CD14-positive monocyte (primary cell): ENCODE measurements at places on chromosomes 6 and 20.

DNA sequence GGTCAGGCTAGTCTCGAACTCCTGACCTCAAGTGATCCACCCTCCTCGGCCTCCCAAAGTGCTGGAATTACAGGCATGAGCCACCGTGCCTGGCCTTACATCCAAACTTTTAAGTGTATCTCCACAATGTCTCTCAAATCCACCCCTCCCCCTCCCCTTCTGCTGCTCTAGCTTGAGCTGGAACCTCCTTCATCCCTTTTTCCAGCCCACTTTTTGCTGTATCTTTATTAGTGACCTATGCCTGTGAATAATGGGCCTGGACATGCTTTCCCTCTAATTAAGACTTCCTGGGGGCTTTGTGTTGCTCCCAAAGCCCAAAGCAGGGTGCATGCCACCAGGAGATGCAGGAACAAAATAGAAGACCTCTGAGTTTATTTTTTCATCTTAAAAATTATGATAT lies 26.1 kb downstream of the TNFAIP3 start:
- no peak for DNase-seq

- DNase-seq = no peak
Observed at GRCh38 chr20:43987531-43987930, 72.9 kb downstream of the TOX2 start.

- DNase-seq = no peak
Observed at GRCh38 chr6:112839525-112839961, 492.4 kb downstream of the RFPL4B start.

DNA sequence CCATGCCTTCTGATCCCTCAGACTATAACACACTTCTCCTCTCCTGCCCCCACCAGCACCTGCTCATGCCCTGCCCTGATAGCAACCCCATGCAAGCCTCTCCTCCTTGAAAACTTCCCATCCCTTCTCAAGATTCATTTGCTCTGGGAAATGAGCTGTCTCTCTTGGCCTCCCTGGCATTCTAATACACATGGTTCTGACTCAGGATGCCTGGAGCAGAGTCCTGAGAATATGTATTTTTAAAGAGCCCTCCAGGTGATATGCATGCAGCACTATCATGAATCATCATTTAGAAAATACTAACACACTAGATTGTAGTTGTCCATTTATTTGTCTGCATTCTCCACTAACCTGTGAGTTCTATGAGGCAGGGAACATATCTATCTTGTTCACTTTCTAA lies 26.6 kb downstream of the HDGFL1 start:
- no peak for DNase-seq

DNA sequence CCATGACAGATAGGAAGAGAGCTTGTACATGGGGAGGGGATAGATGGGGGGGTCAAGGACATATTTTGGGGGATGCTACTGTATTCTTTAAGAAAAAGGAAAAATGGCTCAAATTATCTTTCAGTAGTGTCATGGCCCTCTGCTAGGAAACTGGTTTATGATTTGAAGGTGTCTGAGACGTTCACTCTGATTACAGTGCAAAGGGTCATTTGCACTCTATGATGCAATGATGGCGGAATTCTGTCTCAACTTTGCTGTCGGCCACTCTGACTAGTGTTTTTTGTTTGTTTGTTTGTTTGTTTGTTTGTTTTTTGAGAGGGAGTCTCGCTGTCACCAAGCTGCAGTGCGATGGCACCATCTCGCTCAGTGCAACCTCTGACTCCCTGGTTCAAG lies 180.0 kb downstream of the SOX4 start:
- no peak for DNase-seq

DNA sequence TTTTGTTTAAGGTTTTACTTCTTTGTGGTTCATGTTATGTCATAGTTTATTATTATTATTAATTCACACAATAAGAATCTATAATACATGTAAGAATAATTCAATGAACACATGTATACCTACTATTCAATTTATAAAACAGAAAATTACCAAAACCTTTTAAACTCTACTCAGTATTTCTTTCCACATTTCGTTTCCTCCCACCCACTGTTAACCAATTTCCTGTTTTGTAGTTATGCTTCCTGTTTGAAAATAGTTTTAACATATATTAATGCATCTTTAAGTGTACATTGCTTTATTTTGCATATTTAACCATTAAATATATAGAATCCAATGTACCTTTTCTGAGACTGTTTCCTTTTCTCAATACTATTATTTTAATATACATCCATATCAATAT lies 397.9 kb upstream of the SPTLC3 start:
- no peak for DNase-seq

- DNase-seq = no peak
Observed at GRCh38 chr6:128421788-128422187, 98.6 kb downstream of the PTPRK start.

DNA sequence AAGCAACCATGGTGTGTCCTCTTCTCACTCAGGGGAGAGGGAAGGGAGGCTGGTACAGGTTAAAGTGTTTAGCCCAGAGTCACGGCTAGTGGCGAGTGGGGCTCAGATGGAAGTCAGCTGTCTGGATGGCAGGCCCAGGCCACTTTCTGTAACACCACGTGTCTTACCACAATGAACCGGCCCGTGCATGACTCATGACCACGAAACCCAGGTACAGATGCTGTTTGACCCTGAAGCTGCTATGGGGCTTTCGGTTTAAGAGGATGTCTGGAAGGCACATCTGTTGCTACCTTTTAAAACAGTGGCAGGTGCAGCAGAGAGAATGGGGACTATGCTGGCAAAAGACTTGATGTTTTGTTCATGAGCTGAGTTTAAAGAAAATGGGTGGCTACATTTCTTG lies 36.5 kb upstream of the MPC1 start:
- DNase-seq = no peak

GRCh38 chr6:166143011-166143410 lies 24.6 kb downstream of the TBXT start:
- DNase-seq = no peak

GRCh38 chr6:126302191-126302590 lies 37.7 kb upstream of the CENPW start:
- DNase-seq = no peak

- no peak for DNase-seq
Observed at GRCh38 chr6:40409716-40410397, 177.3 kb downstream of the LRFN2 start.

DNA sequence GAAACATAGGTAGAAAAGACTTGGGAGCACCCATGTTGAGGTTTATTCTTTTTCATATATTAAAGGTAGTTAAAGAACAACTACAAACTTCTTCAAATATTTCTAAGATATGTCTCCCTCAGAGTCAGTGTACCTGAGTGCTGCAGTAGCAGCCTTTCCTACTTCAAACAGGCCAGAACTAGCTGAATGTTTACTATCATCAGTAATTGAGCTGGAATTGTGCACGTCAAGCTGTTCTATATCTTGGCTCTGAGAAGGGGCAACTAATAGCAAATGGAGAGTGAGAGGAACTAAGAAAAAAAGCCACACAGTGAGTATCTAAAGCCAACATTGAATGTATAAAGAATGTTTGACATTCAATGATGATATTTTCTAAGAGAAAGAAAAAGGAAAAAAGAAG lies 21.7 kb downstream of the MTCL3 start:
- DNase-seq = no peak

DNA sequence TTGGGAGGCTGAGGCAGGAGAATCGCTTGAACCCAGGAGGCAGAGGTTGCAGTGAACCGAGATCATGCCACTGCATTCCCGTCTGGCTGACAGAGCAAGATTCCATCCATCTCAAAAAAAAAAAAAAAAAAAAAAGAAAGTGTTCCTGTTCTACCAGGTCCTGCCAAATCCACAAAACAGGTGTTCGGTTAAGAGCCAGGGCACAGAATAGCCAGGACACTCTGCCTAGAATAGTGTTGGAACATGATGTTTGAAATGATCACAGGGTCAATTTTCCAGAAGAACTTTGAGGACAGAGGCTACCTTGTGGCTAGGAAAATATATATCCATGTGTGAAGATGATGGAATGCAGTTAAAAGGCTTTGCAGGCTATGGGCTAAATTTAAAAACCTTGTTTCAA lies 63.6 kb upstream of the TRAF3IP2 start:
- no peak for DNase-seq

DNA sequence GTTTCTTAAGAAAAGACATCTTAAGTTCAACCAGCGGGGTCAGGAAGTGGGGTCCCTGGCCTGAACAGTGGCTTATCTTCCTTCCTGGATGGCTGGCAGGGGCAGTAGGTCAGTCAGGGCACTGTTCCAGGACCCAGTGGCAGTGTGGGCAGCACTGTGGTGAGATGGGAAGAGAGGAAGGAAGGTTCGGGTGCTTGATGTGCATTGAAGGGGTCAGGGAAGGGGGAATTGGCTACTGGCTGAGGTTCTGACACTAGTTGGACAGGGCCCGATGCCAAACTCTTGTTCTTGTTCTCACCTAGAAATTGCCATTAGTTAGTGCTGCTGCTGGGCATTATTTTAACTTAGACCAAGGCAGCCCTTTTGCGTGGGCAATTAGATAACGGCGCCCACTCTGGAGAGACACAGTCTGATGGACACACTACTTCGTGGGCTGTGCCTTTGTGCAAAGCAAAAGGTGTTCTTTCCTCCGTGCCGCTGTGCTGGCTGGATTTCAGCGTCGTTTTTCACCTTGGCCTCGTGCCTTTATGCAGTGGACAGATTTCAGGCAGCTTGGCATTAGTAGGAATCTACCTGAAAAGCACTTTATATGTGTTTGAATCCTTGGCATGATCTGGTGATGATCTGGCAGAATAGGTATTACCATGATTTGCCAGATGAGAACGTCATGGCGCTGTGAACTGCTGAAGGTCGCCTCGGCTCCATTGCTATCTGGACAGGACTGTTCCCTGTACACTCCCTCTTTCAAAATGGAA lies 30.3 kb downstream of the UTRN start:
- no peak for DNase-seq

GRCh38 chr20:4153251-4153650 lies 137.9 kb upstream of the RNF24 start:
- DNase-seq = no peak

DNA sequence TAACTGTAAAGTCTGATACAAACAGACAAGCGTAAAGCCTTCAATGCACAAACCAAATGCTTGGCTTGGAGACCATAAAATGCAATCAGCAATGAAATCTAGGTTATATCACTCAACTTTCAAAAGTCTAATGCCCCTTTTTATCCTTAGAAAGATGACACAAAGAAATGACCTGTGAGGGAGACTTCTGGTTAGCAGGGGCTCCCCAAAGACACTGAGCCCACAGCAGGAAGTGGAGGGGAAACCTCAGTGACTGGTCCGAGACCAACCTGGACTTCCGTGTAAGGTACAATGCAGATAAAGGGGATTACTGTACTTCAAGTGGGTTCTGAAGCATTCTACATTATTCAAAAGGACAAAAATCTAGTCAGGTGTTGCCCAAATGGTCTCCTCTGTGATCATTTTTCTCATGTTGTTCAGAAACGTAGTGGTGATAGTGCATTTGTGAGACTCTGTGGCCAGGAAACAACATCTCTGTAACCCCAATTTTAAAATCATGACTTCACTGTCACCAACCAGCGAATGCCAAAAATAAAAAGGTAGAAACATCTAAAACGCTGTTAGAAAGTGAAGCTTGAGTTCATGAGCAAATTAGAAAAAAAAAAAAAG lies 88.2 kb downstream of the HIVEP2 start:
- no peak for DNase-seq

DNA sequence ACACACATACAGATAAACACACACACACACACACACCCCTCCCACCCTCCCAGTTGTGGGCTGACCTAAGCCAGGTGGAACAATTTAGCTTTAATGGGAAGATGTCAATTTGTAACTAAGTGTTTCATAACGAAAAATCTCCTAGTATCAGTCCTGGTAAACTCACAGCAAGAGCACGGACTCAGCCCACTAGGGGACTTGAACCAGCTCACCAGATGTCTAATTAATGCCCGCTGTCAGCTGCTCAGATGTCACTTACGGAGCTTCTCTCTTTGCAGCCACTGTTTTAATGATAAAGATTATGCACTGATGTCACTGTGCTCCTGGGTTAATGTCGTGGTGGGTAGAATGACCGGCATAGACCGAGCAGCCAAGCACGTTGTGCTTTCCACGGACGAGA lies 116.6 kb upstream of the INSM1 start:
- DNase-seq = no peak

GRCh38 chr20:31587545-31588389 lies 17.3 kb upstream of the ID1 start:
- DNase-seq = no peak

DNA sequence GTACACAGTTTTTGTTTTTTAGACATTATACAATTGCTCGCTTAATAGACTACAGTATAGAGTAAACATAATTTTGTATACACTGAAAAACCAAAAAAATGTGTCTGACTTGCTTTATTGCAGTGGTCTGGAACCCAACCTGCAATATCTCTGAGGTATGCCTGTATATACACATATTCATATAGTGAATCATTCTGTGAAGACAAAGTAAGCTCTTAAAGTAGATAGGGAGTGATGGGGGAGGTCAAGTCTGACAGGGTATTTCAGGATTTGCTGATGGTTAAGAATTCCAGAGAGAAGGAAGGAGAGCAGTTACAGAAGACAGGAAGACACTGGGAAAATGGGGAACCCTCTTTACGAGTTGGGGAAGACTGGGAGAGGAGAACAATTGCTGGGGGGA lies 417.9 kb downstream of the CD109 start:
- DNase-seq = no peak

GRCh38 chr6:39225946-39226437 lies 3.3 kb downstream of the KCNK5 start:
- DNase-seq = peak; percentile 81

- DNase-seq = no peak
Observed at GRCh38 chr6:22206106-22206505, 90.7 kb downstream of the PRL start.

- DNase-seq = peak; percentile 86
Observed at GRCh38 chr20:1493536-1493935, 2.3 kb upstream of the SIRPB2 start.

DNA sequence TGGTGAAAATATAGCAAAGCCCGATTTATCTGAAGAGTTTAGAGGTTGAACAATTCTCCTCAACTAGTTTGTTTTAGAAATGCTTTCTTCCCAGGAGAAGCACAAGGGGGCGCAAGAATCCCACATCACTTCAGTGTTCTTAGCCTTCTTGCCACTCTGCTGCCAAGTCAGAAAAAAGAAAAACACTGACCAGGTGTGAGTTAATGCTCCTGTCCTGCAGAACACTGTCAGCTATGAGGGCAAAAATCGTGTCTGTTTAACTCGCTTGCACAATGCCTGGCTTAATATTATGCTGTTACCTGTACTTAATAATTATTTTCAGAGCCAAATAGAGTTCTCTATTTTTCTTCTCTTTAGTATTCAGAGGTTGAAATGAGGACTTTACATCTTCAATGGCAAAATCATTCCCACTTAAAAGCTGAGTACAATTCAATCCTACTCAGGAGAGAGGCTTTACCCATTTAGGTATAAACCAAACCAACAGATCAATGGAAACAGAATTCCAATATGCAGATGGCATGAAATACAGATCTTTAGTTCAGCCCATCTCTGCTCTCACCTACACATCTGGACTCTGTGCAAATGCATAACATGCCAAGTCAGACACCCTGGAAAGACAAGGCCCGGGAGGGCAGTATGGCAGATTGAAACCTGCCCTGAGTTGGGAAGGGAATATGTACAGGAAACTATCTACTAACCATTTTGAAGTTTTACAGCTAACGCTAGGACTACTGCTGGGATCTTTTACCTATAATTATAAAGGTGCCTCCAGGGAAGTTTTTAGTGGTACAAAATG lies 71.4 kb upstream of the TULP1 start:
- DNase-seq = peak; percentile 66
